Fibroblast of upper back skin (primary cell): ENCODE measurements at places on chromosomes 12 and 14.

DNA sequence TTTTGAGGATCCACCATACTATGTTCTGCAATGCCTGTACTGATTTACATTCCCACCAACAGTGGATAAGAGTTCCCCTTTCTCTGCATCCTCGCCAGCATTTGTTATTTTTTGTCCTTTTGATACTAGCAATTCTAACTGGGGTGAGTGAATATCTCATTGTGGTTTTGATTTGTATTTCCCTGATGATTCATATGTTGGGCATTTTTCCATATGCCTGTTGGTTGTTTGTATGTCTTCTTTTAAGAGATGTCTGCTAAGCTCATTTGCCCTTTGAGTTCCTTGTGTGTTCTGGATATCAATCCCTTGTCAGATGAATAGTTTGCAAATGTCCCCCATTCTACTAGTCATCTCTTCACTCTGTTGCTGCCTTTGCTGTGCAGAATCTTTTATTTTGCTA lies 49.0 kb upstream of the MSRB3 start:
- DNase-seq = peak; percentile 60

DNA sequence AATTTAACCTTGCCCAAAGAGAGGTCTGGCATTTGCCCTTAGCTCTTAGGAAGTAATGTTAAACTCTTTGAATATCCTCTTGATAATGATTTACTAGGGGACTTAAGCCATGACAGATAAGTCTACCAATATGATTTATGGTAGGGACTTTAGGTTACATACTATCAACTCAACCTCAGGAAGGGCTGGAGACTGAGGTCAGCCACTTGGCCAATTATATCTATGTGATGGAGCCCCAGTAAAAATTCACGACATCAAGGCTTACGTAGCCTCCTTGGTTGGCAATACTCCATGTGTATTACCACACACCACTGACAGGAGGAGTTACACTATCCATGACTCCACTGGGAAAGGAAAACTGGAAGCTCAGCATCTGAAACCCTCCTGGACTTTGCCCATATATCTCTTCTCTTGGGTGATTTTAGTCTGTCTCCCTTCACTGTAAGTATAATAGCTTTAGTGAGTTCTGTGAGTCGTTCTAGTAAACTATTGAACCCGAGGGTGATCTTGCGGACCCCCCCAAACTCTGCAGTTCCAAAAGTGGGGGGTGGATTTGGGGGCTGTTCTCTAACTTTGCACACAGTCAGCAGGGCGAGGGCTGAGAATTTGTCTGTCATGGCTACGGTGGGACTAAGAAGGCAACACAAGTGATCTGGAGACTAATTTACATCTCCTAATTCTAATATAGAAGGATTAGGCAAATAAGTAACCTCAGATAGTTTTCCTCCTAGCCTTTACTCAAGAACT lies 62.3 kb downstream of the R3HDM2 start:
- no peak for DNase-seq

DNA sequence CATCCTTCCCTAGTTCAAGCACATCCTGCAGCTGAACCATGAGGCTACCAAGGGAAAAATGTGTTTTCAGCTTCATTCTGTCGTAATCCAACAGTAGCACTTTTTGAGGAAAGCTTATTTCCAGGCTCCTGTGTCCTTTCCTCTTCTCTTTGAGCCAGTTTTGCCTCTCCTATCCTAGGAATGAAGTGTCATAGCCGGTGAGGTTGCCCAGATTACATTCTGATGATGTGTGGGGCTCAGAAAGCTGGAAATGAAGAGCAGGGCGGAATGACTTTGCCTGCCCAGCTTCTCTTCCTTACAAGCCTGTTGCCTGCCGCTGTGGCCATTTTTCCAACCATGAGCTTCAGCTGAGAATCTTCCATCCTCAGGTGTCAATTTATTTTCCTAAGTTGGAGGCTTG lies 381.8 kb downstream of the NUAK1 start:
- DNase-seq = no peak

- DNase-seq = no peak
Measured at GRCh38 chr12:5803532-5803931, 141.5 kb downstream of the ANO2 start.

DNA sequence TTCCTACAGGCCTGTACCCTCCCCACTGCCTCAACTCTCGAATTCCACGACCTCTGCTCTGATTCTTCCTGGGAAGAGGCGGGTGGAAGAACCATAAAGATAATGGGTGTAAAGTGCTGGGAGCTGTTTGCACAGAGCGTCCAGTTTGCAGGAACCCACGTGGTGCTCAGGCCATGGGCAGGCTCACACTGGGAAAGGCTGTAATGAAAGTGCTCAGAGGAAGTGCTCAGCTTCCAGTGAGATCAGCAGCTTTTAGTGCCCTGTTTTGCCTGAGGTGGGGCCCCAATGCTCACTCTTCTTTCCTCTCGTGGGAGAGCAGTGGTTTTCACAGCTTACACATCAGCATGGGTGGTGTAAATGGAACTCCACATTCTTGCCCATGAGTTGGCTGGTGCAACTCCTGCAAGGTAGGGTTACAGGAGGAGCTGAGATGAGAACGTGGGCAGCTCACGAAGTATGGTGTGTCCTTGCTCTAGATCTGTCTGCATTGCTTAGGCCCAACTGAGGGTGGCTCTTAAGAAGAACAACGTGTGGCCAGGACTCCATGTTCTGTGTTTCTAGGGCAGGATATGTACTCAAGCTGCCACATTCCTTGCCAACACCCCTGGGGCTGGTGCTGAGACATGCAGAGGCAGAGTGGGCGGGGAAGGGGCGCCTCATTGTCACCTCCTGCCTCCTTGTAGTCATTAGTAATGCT lies 2.9 kb downstream of the TMEM63C start:
- no peak for DNase-seq

- no peak for DNase-seq
Measured at GRCh38 chr12:85616201-85616600, 220.0 kb downstream of the RASSF9 start.

DNA sequence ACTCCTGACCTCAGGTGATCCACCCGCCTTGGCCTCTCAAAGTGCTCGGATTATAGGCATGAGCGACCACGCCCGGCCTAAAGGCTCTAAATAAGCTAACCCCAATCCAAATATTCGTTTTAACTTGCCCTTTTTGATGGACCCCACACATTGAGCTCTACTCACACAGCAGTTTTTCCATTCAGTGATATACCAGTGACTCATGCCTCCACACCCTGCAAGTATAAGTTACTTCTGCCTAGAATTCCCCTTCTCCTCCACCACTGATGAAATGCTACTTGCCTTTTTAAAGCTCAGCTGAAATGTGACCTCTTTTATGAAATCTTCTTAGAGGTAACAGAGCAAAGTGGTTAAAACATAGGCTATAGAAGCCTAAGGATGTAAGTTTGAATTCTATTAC lies 68.8 kb downstream of the EXOC5 start:
- peak; percentile 50 for DNase-seq

GRCh38 chr14:34450542-34450915 lies 11.5 kb downstream of the SPTSSA start:
- no peak for DNase-seq

DNA sequence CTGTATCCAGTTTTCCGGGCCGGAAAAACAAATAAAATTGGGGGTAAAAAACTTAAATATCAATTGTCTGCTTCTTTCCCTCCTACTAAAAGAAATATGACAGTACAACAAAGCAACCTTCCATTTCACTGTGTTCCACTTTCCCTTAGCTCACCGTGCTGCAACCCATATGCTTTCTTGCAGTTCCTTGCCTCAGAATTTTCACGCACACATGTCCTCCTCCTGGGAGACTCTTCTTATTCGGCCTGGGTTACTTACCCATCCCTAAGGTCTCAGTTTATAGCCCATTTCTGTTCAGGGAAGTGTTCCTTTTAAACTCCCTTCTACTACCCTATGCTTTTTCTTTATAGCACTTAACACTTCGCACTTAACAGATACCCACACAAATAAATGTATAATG lies 4.5 kb upstream of the MAGOHB start:
- DNase-seq = peak; percentile 57

GRCh38 chr12:109727746-109728726 lies 14.4 kb downstream of the FAM222A start:
- DNase-seq = no peak

DNA sequence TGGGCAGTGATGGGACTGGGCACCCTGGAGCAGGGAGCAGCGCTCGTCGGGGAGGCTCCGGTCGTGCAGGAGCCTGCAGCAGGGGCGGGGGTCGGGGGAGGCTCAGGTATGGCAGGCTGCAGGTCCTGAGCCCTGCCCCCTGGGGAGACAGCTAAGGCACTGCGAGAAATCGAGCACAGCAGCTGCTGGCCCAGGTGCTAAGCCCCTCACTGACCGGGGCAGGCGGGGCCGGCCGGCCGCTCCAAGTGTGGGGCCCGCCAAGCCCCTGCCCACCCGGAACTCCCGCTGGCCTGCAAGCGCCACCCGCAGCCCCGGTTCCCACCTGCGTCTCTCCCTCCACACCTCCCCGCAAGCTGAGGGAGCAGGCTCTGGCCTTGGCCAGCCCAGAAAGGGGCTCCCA lies 326.8 kb upstream of the TMTC1 start:
- no peak for DNase-seq

GRCh38 chr14:68506645-68507419 lies 286.0 kb downstream of the ZFP36L1 start:
- DNase-seq = no peak
